Stimulated activated naive CD4-positive, alpha-beta T cell treated with Interleukin-2 at 50 U/mL for 16 hours (primary cell): ENCODE measurements at places on chromosomes 6 and 20.

DNA sequence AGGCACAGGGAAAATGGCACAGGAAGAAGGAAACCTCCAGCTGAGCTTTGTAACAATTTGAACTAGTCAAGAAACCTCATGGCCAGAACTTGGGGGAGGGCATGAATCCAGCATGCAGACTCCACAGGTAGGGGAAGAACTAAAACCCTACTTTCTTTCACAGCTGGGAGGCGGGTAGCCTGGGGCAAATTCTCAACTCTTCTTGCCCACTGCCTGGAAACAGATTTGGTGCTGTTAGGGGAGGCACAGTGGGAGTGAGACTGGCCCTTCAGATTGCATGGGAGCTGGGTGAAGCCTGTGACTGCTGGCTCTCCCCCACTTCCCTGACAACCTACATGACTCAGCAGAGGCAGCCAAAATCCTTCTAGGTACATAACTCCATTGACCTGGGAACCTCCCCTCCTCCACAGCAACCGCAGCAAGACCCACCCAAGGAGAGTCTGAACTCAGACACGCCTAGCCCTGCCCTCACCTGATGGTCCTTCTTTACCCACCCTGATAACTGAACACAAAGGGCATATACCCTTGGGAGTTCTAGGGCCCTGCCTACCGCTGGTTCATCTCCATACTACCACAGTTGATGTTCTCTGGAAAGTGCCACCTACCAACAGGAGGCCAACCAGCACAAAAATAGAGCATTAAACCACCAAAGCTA lies 37.2 kb upstream of the TRIM27 start:
- DNase-seq = no peak

DNA sequence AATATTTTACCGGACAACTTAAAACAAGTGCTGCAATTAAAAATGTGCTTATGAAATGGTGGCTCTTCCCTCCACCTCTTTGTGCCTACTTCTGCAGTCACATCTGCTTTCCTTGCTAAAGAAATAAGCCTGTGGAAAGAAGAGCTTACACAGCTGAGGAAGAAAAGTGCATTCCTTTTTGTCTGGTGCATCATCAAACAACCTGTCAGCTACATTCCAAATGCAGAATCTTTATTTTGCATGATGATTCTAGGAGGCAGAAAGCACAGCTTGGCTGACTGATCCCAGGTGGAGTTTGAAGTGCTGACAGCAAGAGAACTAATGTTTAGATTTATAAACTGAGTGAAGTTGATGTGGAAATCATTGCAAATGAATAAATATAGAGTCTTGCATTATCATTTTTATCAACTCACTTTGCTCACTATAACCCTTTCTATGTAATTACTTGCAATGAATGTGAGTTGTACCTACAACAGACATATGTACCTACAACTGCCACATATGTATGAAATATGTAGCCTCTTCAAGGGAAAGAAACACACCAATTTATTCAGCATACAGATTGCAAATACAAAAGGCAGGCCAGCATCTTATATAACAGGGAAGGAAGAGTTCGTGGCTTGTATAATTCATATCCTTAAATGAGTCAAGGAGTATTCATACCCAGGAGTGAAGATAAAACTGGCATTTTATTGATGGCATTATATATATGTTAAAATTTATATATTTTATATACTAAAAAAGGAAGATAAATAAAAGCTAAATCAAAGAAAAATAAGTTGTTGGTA lies 223.4 kb upstream of the MCHR2 start:
- DNase-seq = no peak

GRCh38 chr6:6645261-6645917 lies 56.9 kb downstream of the LY86 start:
- DNase-seq = no peak

GRCh38 chr6:56043076-56043475 lies 167.7 kb upstream of the BMP5 start:
- no peak for DNase-seq

DNA sequence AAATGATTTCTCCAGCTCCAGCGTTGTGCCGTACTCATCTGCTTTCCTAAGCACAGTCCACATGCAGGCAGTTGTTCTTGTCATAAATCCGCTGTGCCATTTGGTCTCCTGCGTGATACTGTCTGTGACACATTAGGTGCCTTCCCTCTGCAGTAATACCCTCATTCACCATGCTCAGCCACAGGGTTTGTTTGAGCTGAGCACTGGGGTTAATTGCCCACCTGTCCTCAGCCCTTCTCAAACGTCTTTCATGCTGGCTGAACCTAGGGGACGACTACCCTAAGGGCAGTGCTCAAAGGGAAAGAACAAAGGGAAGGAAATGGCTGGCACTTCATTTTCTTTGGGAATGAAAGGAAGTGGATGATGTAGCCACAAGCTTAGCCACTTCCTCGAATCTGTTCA lies 64.2 kb upstream of the MYLIP start:
- no peak for DNase-seq

- no peak for DNase-seq
Observed at GRCh38 chr6:22164236-22164635, 132.6 kb downstream of the PRL start.

- no peak for DNase-seq
Observed at GRCh38 chr6:168305096-168305749, 14.4 kb downstream of the DACT2 start.

DNA sequence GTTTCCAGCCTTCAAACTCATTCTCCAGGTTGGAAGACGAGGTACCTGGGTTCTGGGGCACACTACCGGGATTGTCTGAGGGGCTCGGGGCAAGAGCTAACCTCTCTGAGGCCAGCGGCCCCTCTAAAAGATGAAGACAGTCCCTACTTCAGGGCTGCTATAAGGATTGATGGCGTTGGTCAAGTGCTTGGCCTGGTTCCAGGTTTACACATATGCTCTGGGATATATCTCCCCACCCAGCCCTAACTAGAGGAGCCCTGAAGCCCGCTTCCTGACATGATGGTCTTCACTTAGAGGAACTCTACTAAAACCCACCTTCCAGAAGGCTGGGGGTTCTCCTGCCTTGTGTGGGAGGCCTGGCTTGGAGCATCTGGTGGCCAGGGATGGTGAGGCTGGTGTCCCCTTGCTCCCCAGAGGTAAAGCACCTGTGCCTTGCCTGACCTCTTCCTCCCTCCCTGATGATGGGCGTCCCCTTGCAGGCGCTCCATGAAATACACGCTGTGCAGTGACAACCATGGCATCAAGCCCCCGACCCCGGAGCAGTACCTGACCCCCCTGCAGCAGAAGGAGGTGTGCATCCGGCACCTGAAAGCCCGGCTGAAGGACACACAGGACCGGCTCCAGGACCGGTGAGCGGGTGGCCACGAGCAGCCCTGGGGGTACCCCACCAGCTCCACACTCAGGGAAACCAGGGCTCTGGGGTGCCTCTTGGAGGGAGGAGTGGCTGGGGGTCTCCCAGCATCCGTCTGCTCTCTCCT lies 28.7 kb downstream of the SDCBP2 start:
- DNase-seq = no peak

DNA sequence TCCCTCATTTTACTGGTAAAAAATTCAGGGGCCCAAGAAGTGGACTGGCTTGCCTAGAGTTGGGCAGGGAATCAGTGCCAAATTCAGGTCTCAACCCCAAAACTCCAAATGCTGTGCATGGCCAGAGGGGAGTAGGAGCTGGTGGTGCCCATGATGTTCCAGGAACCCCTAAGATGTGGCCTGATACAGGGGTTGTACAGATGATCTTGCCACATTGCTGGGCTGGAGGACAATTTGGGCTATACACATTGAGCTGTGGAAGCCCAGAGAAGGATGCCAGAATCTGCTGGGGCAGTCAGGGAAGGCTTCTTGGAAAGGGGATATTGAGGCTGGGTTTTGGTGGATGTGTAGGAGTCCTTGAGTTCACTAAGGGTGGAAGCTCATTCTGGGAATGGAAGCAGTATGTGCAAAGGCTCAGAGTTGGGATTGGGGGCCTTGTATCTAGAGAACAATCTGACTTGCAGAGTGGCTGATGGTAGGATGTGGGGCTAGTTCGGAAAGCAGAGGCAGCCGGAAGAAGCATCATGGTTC lies 38.0 kb upstream of the APCDD1L start:
- DNase-seq = no peak

DNA sequence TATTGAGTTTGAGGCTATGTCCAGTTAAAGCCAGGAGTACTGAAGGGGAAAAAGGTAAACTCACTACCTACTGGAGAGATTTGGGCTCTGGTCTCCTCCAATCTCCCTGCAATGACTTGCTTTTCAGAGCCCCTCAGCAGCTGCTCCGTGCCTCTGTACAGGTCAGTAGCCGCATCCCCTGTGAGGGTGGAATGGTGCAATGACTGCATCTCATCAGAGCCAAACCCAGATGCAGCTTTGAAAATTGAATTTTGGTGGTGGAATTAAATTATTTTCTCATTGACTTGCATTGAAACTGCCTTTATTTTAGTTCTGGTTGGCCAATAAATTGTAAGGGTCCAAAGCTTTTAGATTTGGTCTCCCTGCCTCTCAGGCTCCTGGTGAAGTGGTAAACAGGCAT lies 166.7 kb downstream of the DLL1 start:
- no peak for DNase-seq

DNA sequence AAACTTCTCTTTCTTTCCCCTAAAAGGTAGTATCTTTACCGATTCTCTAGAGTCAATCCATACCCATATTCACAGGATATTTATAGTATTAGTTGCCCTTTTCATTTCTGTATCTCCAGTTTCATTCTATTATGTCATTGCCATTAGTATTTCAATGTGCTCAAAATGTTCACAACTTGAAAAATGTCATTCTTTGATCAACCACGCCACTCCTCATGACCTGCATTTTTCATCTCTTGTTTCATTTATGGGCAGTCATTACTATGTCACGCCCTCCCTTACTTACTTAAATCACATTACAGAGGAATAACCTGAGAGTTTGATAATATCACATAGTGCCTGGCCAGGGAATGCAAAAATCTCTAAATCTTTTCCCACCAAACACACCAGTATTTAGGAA lies 427.3 kb upstream of the GJE1 start:
- no peak for DNase-seq

DNA sequence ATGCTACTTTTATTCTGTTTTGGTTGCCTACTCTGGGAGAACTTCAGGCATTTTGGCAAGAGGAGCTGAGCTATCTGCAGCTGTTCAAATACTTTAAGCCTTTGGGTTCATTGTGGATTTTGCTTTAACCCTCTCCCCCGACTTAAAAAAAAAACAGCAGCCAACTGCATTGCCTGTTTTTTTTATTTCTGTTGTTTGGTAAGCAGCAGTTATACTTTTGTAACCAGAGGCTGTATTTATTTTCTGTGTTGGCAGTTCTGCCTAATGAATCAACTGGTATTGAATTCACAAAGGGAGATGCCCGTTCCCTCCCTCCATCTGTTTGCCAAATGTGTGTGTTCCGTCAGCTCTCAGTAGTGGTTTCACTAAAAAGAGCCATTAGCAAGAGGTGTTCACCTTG lies 484.0 kb downstream of the UTRN start:
- no peak for DNase-seq

GRCh38 chr6:166721576-166721975 lies 94.5 kb upstream of the RPS6KA2 start:
- DNase-seq = no peak

- DNase-seq = no peak
Observed at GRCh38 chr20:41170386-41171105, 33.2 kb downstream of the PLCG1 start.

DNA sequence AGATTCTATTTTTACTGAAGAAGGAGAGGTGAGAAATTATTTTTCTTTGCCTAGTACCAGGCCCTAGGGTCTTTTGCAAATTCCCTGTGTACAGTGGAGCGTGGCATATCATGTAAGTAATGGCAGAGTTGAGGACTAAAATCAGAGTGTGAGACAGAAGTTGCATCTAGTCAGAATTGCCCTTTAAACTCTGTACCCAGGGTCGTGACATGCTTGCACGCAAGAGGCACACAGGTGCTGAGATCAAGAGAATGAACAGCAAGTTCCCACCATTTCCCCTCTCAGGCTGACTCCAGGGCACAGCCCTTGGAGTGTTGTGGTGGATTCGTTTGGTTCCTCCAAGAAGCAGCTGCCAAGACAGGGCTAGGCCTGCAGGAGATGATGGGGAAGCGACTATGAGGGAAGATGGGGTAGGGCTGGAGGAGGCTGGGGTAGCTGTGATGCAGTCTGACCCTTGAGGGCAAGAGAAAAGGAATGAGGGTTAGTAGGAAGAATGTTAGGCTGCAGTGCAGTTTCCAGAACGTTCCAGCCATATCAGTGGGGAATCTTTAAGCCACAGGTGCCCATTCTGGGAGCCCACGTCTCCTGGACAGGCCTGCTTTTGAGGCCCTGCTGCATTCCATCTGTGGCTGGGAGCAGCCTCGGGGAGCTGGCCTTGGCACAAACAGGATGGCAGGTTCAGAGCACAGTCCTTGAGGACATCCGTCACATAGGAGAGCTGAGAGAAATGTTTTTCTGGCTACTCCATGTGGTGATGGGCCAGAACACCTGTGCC lies 6.9 kb downstream of the NELFCD start:
- no peak for DNase-seq

- no peak for DNase-seq
Observed at GRCh38 chr20:62606551-62607201, 35.6 kb upstream of the SLCO4A1 start.

GRCh38 chr6:110674096-110674495 lies 141.2 kb downstream of the CDK19 start:
- no peak for DNase-seq

GRCh38 chr6:2716936-2717700 lies 33.6 kb downstream of the MYLK4 start:
- no peak for DNase-seq

DNA sequence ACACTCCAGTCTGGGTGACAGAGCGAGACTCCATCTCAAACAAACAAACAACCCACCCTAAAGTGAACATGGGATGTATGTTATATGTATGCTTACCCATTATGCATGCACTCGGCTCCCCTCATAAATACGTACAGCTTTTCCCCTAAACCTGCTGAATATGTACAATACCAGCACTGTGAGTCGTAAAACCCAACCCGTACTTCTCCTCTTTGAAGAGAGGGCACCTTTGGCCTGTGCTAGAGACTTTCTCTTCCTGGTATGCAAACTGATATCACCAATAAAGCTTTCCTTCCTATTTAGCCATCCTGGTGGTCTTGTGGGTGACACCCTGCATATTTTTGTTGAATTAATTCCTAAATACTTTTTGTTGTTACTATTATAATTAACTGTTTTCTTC lies 51.3 kb downstream of the VSTM2L start:
- no peak for DNase-seq

DNA sequence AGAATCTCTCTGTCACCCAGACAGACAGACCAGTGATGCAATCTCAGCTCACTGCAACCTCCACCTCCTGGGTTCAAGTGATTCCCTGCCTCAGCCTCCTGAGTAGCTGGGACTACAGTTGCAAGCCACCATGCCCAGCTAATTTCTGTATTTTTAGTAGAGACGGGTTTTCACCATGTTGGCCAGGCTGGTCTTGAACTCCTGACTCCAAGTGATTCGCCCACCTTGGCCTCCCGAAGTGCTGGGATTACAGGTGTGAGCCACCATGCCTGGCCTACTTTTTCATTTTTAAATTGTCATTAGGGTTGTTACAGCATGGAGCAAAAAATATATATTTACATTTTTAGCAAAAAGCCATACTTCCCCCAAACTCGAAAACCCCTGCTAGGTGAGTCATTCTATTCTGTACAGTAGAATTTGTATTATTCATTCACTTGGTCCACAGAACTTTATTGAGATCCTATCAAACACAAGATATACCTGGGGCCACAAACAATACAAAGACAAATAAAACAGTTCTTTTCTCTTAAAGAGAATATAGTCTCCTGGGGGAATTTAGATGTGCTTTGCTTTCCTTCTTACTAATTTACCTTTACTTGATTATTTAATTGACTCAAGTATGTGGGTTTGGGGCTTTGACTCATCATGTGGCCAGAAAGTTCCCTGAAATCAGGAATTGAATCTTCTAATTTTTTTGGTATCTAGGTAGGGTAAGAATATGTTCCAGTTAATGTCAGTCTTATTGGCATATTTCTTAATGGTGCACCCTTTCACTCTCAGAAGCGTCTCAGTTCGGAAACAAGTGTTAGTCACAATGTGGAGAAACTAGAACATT lies 16.6 kb upstream of the CCND3 start:
- DNase-seq = peak; percentile 43
